ENCODE measurements at places on chromosomes 4 and X. TPM values are rescaled to one million over a fixed set of nuclear protein-coding genes. Genes with fewer than 3 reads are reported as not detected.

ETDA gene
- total RNA-seq = not detected

IGFBP7 gene
- 405 TPM for total RNA-seq

SHROOM2 gene
- total RNA-seq = under 0.01 TPM

ZDHHC9 gene
- total RNA-seq = 16.6 TPM

HMX1 gene
- not detected for total RNA-seq

BEX2 gene
- total RNA-seq = 1.3 TPM
